Stimulated activated CD4-positive, alpha-beta T cell treated with anti-CD3 and anti-CD28 coated beads, Interleukin-4, amount 100 ng/mL, for 1 hour (primary cell): ENCODE measurements at places on chromosomes 7 and 10.

GRCh38 chr7:106119719-106120118, 7.6 kb upstream of the SYPL1 start:
- DNase-seq = no peak

DNA sequence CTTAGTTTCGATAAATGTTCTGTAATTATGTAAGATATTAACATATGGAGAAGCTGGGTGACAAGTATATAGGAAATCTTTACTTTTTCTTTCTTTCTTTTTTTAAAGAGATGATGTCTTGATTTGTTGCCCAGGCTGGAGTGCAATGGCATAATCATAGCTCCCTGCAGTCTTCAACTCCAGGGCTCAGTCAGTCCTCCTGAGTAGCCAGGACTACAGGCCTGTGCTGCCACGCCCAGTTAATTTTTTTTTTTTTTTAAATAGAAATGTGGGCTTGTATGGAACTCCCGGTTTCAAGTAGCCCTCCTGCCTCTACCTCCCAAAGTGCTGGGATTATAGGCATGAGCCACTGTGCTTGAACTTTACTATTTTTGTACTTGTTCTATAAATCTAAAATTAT, 111.7 kb downstream of the POLL start:
- no peak for DNase-seq

DNA sequence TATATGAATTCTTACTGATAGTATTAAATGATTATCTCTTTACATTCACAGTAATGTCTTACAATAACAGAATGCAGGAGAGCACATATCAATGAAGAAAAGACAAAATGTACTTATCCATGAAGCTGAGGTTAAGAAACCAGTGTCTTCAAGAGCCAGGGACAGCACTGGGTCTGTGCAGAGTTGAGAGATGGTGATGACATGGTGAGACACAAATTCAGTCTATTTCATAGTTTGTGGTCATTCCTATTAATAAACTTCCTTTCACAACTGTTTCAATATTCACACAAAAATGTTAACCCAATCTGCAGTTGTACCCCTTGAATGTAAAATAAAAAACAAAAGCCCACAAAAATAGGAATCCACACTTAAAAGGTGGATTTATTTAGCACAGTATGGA, 5.3 kb upstream of the MAGI2 start:
- no peak for DNase-seq

- DNase-seq = no peak
Measured at GRCh38 chr10:122419876-122420623, 34.4 kb upstream of the ARMS2 start.

GRCh38 chr7:107957436-107957835, 45.5 kb downstream of the LAMB1 start:
- no peak for DNase-seq

GRCh38 chr10:116774728-116775151, 32.4 kb upstream of the HSPA12A start:
- no peak for DNase-seq

DNA sequence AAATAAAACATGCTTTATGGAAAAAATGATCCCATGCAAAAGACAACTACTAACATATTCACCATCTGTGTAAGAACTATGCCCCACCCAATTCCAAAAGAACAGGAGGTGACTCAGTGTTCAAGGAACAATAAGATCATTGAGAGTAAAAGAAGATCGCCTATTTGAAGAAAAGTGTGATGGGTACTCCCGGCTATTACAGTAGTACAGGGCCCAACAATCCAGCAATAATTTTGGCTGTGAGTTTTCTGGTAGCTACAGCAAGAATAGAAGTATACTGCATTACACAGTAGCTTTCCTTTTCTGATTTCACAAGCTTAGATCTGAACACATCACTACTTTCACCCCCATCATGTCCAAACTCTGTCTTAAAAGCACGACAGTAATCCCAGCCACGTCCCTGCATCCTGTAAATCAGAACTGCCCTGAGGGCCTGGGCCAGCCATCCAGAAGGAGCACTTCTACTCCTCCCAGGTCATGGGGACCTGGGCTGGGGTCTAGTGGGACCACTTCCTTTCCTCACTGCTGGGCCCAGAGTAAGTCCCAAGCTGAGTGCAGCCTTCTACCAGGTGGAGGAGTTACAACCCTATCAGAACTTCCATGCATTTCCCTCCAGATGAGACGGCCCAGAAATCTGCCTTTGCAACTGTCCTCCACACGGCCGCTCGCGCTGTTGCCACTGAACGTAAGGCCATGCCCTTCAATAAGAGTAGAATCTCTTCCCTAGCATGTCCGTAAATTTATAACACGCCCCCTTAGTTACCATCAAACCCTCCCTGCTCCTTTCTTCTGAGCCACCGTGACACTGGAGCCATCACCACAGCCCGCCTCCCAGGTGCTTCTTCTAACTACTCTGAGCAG, 7.9 kb downstream of the ESYT2 start:
- DNase-seq = no peak

DNA sequence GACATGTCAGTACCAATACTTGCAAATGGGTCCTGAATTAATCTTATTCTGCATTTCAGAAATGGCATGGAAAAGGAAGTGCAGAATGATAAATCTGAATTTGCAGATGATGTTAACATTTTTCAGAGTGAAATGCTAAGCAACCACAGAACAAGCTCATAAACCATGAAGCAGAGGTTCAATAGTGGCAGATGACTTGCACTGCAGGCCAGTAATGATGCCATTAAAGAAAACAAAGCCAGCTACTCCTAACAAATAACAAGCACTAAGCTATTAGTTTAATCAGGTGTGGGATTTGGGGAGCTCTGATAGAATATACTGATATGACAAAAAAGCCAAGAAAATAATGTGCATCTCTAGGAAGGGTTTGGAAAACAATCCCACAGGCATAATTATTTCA, 85.4 kb downstream of the FAM13C start:
- no peak for DNase-seq

DNA sequence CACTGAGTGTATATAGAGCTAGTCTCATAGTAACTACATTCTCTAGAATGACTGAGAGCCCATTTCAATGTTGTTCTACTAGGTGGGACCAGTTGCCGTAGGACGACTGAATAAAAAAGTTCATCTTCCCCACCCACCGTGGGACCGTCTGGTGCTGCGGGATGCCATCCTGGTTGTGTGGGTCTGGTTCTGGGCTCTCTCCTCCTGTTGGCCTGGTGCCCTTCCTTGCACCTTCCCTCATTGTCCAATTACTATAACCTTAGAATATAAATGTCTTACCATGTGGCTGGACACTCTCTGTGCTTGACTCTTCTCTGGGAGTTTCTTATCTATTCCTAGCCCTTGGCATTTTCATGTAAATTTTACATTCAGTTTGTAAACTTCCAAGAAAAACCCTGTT, 344.4 kb downstream of the TCERG1L start:
- DNase-seq = no peak

DNA sequence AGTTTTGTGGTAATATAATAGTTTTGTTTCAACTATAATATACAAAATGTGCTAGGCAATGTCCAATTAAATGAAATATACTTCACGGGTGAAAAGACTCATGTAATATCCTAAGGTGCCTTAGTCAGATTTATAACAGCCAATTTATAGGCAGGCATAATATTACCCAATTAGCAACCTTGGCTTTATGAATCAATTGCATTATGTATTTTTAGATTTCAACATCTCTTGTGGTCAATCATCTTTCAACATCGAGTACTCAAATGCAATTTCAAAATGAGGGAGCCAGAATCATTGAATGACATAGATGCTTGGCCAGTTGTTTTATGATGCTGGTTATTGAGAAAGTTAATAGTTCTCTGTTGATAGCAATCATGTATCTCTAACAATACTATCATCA, 110.3 kb upstream of the SP8 start:
- DNase-seq = no peak

DNA sequence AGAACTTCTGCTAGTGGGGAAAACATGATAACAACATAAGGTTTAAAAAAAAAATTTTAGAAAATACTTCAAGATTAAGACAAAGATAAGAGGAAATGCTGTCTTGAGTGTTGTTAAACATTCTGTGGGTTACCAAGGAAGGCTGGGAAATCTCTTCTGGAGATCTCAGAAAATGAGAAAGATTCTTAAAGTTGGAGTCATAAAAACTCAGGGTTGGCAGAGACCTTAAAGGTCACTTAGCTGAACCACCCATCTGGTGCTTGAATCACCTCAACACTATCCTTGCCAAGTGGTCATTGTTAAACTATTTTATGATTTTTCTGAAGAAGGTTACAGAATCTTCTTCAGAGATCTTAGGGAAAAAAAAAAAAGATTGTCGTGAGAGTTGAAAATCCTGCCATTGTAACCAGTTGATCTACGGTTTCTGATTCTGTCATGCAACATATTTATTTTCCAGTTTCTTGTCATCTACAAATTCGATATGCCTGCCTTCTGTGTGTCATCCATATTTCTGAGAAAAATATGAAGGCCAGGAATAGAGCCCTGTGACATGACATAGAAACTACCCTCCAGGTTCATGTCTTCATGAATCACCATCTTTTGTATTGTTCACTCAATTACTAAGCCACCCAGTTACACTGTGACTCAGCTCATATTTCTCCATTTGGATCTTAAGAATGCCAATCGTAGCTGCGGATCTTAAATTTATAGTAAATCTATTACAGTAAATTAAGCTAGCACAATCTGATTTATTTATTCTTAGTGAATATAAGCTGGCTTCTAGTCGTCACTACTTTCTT, 179.2 kb downstream of the ST7 start:
- DNase-seq = no peak
